Daoy (cell line): ENCODE measurements at places on chromosomes 4 and X.

DNA sequence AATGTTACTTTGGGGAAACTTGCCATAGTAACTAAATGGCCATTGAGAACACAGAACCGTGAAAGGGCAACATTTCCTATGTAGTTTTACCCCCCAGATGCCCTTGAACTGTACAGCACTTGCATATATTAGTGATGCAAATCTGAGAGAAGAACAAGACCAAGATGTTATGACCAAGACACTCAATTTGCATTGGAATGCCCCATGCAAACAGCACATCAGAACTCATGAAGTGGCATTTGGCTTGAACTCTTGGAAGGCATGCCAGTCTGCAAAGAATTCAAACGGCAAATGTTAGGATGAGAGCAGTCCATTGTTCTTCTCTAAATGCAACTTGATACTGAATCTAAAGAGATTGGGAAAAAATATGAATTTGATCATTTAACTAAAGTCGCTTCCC, 139.4 kb upstream of the CXorf66 start:
- no peak for DNase-seq

GRCh38 chr4:41611881-41612871, 74.2 kb downstream of the LIMCH1 start:
- DNase-seq, result peak; percentile 75

DNA sequence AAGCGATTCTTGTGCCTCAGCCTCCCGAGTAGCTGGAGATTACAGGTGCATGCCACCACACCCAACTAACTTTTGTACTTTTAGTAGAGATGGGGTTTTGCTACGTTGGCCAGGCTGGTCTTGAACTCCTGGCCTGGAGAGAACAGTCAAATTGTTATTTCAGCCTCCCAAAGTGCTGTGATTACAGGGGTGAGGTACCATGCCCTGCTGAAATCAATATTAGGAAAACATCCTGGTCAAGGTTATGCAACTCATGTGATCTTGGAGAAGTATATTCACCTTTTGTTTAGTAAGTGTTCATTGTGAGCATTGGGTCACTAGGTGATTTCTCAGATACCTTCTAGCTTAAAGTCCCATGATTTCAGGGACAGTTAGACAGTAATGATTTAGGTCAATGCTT, 167.8 kb downstream of the AASDH start:
- no peak for DNase-seq

DNA sequence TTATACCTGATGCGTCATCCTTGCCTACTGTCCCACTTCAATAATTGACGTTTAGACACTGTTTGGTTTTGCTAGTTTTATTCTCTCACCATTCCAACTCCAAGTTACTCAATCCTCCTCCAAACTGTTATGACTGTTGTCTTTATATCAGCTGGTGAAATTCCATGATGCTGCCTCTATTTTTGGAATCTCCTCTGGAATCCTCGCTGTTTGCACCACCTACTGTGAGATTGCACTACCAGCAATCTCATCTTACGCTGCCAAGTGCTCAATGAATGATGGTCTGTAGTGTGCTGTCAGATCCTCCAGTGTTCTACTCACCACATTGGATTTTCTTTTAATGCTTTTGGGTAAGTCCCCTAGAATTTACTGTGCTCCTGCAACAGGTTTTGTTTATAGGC, 13.2 kb upstream of the PCDH18 start:
- no peak for DNase-seq

- DNase-seq, result peak; percentile 37
Observed at GRCh38 chr4:108512615-108513505, 107.5 kb upstream of the RPL34 start.

DNA sequence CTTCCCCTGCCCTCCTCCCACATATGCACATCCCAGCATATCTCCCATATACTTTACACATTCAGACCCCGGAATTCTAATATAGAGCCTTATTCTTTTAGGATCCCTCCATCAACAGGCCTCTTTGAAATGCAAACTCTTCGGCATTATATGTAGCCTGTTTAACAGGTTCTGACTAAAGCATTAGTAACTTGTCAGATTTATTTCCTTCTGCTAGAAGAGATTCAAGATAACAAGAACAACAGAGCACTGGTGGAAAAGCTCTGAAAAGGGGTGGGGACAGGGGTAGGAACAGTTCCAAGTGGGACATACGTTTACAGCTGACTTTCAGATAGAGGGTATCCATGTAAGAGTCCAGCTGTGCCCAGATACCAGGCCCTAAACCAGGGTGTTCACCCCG, 31.7 kb upstream of the PRPS1 start:
- no peak for DNase-seq

GRCh38 chr4:9703391-9703790, 78.0 kb upstream of the DRD5 start:
- DNase-seq, result peak; percentile 78

DNA sequence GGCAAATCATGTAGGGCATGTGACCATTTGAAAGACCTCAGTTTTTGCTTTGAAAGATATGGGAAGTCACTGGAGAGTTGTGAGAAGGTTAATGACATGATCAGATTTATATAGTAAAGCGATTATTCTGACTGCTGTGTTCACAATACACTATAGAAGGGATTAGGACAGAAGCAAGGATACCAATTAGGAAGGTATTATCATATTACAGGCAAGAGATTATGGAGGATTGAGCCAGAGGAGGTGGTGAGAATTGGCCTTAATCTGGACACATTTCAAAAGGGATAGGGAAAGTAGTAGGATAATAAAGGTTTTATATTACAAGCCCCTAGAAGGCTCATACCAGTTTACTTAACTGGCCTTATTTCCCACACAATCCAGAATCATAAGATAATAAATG, 124.9 kb upstream of the POF1B start:
- no peak for DNase-seq
